ENCODE measurements at places on chromosomes 3 and 15.

- DNase-seq = no peak
Measured at GRCh38 chr15:92076541-92076940, 223.0 kb downstream of the SLCO3A1 start.

- DNase-seq = no peak
Measured at GRCh38 chr3:94362393-94362792, 299.5 kb downstream of the NSUN3 start.

GRCh38 chr3:14474363-14475081 is 65.6 kb downstream of the GRIP2 start:
- no peak for DNase-seq

- no peak for DNase-seq
Measured at GRCh38 chr15:71160976-71161375, 45.7 kb downstream of the THSD4 start.

DNA sequence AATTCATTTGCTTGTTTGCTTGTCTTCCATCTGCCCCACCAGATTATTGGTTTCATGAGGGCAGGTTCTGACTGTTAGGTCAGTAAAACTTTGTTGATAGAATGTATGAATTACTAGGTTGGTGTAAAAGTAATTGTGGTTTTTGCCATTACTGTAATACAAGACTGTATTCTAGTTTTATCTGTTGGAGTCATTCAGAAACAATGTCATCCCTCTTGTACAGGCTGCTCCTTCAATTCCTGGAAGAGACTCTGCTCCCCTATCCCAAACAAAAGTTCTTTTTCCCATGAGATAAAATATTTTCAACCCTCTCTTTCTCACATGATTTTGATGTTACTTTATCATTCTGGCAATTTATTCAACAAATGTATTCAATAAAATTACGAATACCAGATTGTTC is 115.0 kb downstream of the CHST2 start:
- no peak for DNase-seq

DNA sequence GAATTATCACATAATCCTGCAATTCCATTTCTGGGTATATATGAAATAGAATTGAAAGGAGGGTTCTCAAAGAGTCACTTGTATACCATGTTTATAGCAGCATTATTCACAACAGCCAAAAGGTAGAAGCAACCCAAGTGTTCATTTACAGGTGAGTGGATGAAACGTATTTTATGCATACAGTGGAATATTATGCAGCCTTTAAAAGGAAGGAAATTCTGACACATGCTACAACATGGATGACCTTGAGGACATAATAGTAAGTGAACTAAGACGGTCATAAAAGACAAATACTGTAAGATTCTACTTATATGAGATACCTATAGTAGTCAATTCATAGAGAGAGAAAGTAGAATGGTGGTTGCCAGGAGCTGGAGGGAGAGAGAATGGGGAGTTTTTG is 110.8 kb upstream of the LIPC start:
- no peak for DNase-seq

DNA sequence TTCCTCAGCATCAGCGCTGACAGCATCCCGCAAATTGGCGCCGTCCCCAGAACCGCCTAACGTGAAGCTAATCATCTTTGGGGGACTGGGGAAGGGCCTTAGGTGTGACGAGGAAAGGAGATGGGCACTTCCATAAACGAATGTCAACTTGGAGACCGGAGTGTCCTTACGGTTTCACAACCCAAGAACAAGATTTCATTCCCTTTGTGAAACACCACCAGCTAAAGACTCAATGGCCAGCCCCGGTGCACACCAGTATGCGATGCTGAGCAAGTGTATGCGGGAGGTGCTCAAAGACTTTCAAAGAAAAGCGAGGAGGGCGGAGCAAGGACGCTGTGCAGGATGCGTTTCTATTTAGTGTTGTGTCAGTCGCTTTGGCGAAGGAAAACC is 759 bp upstream of the TTBK2 start:
- DNase-seq = peak; percentile 46

DNA sequence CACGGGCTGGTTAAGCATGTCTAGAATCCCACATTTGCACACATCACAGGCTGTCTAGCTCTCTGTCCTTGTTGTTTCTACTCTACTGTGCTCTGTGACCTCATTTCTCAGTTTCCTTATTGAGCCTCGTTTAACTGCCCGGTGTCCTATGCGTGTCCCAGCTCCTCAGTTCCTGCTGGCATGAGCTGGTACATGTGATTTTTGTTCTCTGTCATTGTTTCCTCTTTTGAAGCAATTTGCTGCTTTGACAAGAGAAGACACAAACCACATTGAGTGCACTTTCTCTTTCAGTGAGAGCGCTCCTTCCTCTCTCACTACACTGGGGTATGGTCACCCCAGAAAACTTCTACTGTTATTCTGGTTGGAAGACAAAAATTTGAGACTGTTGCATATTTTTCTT is 563.5 kb downstream of the PDCD6IP start:
- no peak for DNase-seq

DNA sequence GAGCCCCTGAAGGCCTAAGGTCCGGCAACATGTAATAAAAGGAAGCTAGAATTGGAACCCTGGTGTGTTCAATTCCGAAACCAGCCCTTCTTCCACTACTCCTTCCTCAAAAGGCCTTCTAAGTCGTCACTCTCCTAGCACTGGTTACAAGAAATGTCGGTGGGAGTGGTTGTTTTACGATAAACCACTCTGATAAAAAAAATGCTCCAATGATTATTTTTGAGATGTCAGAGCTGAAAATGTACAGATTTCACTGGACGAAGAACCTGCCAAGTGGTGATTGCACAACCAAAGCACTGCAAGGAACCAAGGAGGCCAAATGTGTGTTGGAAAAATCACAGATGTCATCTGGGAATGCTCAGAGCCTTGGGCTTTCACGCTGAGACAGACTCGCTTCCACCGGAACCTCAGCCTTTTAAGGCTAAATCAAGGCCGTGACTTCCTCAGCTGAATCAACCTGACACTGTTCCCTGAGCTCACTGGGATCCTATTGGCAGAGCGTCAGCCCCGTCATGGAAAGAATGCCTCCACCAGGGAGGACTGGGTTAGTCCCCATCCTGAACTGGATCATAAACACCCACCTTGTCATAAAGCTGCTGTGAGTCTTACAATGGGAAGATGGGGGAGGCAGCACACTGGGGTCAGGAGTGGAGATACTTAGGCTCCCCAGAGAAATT is 108.1 kb upstream of the THBS1 start:
- no peak for DNase-seq

GRCh38 chr3:16523778-16524177 is 10.3 kb upstream of the RFTN1 start:
- DNase-seq = no peak

GRCh38 chr3:43353923-43354670 is 67.8 kb downstream of the SNRK start:
- DNase-seq = no peak

- DNase-seq = no peak
Measured at GRCh38 chr3:143865302-143865701, 17.0 kb upstream of the SLC9A9 start.

DNA sequence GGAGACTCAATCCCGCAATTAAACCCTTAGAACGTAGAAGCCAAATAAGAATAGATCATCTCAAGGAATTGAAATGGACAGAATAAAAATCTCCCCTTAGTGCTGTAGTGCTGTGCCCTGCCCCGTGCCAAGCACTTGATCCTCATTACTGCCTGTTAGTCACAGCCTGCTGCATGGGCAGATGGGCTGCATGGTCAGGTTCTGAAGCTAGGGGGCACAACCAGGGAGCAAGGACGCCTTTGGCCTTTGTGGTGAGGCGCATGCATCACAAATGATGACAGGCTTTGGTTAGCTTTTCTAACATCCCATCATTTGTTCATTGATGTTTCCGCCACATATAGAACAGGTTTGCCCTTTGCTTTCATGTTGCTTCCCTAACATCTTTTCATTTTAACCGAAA is 336.3 kb upstream of the ADAMTS9 start:
- DNase-seq = no peak

- no peak for DNase-seq
Measured at GRCh38 chr3:58164906-58165821, 45.6 kb downstream of the DNASE1L3 start.

GRCh38 chr15:34079904-34080303 is 21.8 kb downstream of the EMC7 start:
- no peak for DNase-seq

- no peak for DNase-seq
Measured at GRCh38 chr15:25730918-25731317, 132.2 kb downstream of the ATP10A start.

DNA sequence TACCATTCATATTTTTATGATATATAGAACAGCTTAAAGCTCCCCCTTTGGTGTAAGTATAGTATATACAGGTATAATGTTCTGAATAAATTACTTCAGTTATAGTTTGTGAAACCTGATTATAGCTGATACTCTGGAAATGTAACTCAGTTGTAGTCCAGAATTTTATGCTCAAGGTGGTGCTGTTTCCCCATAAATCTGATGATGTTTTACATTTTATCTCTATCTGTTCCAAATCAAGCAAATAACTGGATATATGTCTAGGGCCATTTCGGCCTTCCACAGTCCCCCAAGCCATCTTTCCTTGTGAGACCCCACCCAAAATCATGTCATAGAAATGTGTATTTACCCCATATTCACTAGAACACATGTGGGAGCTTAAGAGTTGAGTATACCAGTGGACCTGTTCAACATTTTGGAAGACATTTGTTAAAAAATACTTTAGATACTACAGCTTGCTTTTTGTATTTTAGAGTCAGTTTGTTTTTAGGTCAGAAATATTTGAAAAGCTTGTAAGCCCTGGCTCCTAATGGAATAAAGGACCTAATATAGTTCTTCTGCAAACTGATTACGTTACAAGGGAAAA is 107.1 kb downstream of the ATG7 start:
- DNase-seq = peak; percentile 52

DNA sequence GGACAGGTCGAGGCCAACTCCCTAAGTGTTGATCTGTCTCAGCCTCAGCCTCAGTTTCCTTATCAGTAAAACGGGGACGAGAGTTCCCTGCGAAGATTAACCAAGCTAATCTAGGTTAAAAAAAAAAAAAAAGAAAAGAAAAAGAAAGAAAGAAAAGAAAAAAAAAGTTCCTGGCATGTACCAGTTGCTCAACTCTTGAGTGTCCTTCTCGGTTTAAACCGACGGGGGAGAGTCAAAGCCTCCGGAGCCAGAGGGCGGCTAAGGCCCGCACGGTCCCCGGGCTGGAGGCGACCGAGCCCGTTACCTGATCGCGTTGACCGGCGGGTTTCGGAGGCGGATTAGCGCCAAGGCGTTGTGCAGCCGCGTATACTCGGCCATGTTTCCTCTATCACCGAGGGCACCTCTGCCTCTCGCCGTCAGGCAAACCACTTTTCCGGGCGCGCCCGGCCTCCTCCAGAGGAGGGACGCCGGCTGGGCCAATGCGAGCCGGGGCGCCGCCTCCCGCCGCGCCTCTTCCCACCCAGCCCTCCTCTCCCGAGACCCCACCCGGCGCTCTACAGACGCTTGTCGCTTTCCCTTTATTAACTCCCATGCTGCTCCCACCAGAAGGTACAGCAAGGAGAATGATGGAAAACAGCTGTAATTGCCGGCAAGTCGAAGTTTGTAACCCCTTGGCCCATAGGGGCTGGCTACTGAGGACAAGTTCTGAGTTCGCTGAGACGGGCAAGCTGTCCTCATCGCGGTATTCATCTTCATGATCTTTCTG is at the start of gene EHHADH:
Gene EHHADH, minus strand, starts transcription at position 405 of the 766 bp plus-strand sequence. Its CDS starts 27 bp downstream, at position 378.
- DNase-seq = peak; percentile 49

DNA sequence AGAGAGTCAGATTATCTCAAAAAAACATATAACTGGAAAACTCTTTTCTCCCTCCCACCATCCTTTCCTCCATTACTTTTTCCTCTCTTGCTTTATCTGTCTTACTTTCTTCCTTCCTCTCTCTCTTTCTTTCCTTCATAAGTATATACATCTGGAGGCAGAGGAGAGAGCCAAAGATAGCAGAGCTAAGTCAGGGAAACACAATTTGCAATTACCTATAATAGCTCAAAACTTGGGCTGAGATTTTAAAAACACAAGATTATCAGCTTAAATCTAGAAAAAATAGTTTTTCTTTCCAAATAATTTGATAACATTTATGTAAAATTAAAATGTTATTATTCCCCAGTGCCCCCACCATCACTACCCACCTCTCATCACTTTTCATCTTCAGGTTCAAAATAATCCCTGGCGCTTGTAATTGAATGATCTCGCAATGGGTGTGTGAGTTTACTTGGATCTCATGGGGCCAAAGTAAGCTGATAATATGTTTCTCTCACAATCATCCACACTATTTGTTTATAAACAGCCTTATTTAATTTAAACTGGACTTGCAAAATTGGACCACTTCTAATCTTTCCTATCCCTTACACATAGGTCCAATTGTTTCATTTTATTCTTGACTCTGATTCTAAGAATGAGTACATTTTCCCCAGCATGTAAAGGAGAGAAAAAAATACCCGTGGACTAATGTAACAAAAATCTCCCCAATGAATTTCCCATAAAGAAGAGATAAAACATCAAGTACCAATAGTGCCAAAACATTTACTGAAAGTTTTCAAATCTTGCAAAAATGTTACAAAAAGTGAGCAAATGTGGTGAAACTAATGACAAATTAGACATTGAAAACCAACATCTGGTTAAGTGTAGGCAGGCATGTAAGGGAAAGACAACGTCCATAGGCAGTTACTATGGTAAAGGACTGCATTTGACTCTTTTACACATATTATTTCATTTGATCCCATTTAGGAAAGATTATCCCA is 236.9 kb downstream of the DTWD1 start:
- DNase-seq = no peak

GRCh38 chr3:123075359-123075758 is 8.5 kb downstream of the PDIA5 start:
- DNase-seq = no peak

DNA sequence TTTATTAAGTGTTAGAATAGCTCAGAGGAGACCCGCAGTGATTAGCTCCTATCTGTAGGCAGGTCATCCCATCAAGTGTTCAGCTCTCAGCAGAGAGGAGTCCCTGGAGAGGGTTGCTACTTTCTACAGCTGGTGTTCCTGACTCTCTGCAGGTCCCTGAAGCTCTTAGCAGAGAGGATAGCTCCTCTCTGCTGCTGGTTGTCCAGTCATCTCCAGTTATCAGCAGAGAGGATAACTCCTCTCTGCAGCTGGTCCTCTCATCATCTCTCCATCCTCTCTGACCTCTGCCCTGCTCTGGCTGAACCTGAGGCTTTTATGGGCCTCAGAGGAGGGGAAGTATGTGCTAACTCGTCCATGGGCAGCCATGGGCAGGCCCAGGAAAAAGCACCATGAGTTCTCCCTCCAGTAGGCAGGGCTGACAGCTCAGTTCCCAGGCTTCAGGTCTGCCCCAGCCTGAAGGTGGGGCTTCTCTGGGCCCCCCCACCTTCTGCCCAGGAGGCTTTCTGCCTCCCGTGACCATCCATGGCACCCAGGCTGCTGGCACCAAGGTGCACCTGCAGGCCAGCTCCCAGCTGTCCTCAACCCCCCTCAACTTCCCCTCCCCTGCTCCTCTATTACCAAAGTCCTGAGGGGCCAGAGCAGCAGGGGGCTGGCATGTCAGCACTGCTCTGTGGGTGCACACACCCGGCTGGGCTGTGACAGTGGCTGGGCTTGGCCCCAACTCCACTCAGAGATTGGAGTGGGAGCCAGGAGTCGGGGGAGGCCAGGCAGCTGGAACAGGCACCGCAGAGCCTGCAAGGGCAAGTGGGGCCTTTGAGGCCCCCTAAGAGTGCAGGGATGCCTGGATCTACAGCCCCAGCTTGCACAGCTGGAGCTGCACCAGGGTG is 98.9 kb upstream of the FRMD4B start:
- DNase-seq = no peak
